ENCODE measurements at places on chromosomes 12 and 14.

- DNase-seq = no peak
Measured at GRCh38 chr12:93247313-93247991, 130.3 kb upstream of the NUDT4 start.

- no peak for DNase-seq
Measured at GRCh38 chr12:49547090-49547690, 8.4 kb downstream of the KCNH3 start.

GRCh38 chr14:103109535-103110441 lies 13.5 kb upstream of the TNFAIP2 start:
- DNase-seq = no peak

DNA sequence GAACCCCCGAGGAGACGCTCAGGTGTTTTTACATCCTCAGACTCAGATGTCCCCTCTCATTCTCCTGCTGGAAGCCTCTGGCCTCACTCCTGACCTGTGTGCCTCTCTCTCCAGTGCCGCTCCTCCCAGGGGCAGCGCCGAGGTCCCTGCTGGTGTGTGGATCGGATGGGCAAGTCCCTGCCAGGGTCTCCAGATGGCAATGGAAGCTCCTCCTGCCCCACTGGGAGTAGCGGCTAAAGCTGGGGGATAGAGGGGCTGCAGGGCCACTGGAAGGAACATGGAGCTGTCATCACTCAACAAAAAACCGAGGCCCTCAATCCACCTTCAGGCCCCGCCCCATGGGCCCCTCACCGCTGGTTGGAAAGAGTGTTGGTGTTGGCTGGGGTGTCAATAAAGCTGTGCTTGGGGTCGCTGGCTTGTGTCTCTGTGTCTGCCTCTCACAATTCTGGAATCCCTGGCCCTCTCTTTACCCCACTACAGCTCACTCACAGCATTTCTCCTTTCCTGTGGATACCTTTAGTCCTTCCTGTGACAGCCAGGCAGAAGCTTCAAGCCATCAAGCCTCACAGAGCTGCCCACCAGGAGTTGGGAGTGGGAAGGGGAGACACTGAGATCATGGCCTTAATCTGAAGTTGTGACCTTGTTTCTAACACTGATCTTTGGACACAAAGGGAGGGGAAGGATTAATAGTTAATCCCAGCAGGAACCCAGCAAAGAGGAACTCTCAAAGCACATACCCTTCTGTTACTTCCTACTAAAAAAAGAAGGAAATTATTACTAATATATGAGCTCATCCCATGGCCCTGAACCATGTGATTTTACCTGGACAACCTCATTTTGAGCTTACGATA lies 1.1 kb upstream of the SOAT2 start:
- DNase-seq = no peak

GRCh38 chr14:105836730-105837129 lies 310.3 kb downstream of the TMEM121 start:
- DNase-seq = no peak

DNA sequence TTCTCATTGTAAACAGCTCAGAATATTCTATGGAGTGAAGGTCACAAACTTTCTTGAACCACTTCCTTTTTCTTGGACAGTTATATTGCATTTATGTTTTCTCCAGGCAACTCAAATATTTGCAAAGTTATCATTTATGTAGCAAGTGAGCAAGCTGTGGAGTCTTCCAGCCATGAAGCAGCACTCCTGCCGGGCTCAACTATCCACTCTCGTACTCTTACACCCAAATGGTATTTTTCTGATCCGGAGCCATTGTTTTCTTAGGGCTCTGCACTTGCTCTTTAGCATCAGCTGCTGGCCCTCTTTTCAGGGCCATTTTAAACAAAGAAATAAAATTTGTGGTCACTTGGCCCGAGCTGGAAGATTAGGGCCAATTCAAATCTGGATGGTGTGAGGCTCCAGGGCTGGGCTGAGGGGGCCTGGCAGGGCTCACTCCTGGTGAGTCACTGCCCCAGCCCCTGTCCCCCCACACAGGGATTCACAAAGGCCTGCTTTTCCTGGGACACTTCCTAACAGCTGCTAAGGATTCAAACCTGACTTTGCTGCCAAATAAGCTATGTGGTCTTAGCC lies 19.7 kb downstream of the SYNE3 start:
- DNase-seq = no peak

DNA sequence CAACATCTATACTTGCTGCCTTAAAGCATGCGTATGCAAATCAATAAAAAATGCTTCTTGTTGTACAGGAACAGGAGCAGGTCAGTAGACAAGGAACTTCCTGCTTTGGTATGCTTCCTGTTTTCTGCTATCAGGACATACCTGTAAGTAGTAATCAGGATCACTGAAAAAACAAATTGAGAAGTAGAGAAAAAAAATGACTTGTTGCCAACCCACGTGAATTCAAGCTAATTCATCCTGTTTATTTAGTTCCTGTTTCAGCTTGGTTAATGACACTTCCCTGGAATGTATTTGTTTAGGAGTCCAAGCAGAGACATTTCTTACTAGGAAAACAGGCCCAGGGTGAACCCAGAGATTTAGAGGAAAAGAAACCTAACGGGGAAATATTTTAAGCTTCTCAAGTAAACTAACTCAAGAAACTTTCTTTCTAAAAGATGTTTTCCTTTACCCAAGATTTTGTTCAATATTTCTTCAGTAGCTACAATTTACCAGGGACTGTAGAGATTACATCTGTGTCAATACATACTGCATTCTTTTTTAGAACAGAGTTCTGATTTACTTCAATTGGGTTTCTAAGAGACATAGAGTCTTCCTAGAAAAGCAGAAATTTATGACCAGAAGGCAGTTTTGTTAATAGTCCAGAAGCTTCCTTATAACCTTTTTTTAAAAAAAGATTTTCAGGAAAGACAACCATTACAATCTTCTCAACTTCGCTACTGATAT lies 124.2 kb downstream of the PAWR start:
- no peak for DNase-seq

GRCh38 chr12:40566271-40566670 lies 126.0 kb upstream of the CNTN1 start:
- DNase-seq = no peak

GRCh38 chr14:55411426-55412389 lies at the start of gene ATG14:
Gene ATG14, minus strand, starts transcription at chr14:55411830. Its CDS starts 8 bp downstream, at chr14:55411822.
- DNase-seq = no peak

- no peak for DNase-seq
Measured at GRCh38 chr12:57131896-57132744, 3.8 kb downstream of the LRP1 start.

DNA sequence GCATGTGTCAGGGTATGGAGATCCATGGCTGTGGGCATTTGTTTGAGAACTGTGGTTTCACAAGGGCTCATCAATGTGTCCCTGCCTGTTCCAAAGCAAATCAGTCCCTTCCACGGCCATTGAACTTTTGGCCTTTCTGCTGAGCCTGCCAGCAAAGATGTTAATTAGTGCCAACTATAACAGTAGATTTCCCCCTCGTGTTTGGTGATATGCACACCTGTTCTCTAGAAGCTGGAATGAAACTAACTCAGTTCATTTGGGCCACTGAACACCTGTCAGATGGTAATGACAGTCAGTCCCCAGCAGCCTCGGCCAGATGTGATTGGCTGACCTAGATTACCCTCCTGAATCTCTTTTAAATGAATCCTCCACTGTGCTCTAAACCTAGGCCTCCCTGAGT lies 43.2 kb downstream of the IRAK3 start:
- no peak for DNase-seq

- DNase-seq = no peak
Measured at GRCh38 chr12:2618291-2618995, 176.3 kb upstream of the FKBP4 start.

DNA sequence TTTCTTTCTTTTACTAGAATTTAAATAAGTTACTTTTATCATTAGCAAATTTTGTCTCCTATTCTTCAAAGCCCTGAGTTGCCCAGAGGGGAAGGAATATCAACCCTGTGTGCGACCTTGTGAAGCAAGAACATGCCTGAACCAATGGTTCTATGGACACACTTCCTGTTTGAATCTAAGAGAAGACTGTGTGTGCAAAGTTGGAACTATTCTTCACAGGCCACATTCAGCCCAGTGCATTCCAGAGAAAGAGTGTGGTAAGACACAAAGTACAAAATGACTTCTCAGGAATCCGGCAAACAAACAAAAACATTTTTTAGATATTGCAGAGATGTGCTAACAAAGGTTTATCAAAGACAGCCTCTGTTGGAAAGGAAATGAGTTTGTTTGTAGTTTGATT lies 90.8 kb upstream of the PTPRQ start:
- DNase-seq = no peak

DNA sequence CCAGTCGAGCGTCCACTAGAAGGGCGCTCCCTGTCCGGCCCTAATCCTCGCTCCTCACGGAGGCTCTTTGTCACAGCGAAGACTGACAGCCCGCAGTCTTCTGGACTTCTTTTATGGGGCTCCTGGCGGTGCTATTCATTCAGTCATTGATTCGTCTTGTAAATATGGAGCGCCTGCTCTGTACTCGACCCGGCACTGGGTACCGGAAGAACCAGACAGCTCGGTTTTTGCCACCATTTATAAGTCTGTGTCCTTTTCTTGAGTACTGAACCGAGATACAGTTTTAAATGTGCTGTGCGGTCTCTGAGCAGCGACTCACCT lies 570 bp downstream of the DMAC2L start:
- DNase-seq = no peak

- DNase-seq = no peak
Measured at GRCh38 chr14:60926002-60926401, 54.9 kb downstream of the TRMT5 start.

DNA sequence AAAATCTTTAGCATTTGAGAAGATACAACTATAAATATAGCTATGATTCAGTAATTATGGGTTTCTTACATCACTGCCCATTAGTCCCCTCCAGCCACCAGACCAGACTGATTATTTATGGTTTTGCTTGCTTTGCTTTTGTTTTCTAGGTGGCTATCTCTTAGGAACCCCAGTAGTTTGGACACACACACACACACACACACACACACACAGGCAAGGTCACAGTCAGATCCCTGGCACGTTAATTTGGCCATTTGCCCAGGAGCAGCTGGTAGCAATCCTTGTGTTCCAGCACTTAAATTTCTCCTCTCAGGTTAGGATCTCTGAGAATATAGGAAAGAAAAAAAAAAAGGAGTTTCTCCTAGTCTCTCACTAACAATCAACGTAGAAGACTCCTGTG lies 90.2 kb upstream of the RESF1 start:
- DNase-seq = no peak

DNA sequence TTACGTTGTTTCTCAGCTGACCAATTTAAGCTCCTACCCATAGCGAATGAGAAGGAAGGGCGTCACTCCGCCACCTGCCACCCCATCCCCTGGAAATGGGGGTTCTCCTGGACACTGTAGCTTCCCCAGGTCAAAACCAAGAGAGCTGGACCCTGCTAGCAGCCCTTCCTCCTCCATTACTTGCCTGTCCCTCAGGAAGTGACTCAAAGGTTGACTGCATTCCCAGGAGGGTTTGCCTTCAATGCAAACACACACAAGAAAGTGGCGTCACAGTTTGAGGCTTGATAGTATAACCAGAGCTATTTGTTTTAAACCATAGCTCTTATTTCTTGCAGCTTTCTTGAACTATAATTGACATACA lies 79.1 kb downstream of the KCNK13 start:
- no peak for DNase-seq

DNA sequence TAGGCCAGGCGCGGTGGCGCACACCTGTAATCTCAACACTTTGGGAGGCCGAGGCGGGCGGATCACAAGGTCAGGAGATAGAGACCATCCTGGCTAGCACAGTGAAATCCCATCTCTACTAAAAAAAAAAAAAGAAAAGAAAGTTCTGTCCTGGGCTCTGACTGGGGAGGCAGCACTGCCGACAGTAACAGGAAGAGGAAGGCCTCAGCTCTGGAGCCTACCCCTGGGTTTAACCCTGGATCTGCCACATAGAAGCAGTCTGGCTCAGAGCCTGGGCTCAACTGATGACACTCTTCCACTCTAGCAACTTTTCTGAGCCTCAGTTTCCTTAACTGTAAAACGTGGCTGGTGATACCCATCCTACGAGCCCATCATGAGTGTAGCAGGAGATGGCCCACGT lies 60.5 kb downstream of the ACTN1 start:
- DNase-seq = no peak

DNA sequence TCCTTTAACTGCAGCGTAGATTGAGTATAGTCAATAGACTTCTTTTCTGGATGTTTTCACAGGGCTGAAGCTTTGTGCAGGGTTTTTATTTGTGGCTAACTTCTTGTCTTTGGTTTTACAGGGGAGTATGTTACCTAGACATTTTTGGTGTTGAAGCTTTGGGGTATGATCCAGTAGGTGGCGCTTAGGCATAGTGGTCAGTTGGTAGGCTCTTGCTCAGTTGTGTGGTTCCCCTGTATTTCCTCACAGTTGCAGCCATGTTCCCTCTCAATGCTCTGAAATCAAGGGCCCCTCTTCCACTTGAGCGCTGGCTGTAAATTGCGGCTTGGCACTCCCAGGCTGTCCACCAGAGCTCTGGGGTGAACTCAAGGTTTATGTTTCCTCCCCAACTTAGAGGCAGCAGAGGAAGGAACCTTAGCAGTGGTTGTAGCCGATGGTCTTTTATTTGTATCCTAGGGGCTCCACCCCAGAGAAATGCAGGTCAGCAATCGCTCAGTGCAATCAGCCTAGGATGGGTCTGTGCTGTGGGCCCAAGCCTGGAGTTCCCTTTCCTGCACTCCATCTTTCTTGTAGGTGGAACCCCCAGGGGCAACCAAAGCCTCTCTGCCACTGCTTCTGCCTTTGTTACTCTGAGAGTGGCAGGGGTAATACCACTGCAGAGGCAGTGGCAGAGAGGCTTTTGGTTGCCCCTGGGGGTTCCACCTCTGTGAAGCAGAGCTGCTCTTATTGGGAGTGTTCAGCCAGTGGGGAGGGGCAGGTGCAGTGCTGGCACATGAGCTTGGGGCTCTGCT lies 55.1 kb downstream of the CMAS start:
- DNase-seq = no peak

GRCh38 chr14:76736514-76736913 lies 24.8 kb upstream of the VASH1 start:
- DNase-seq = no peak

- no peak for DNase-seq
Measured at GRCh38 chr12:89472508-89472907, 52.1 kb downstream of the GALNT4 start.

- DNase-seq = no peak
Measured at GRCh38 chr12:70664465-70664881, 27.2 kb upstream of the PTPRB start.

DNA sequence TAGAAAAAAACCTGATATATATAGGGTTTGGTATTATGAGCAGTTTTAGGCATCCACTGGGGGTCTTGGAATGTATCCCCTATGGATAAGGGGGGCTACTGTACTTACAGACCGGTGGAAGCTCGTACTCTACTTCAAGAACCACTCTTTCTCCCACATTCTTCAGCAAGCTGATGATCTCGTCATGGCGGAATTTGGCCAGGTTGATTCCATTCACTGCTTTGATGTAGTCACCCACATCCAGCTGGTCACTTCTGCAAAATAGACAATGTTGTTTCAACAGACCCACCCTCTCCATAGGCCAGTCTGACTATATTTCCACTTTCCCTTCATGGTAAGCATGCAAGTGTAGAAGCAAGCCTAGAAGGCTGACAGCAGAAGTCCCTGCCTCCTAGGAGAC lies 139.9 kb downstream of the GRIP1 start:
- no peak for DNase-seq

DNA sequence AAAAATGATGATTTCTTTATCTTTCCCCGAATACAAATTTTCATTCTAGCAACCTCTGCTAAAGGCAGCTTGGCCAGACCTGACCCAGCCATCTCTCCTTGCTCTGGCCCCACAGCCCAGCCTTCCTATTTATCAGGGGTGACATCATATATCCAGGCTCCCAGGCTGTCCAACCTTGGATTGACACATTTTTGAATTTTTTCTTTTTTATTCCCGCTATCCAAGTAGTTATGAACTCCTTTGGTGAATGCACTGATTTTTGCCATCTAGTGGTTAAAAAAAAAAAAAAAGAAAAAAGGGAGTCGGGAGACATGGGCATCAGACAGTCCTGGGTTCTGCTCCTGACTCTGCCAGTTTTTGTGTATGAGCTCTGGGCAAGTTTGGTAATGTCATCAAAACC lies 120.5 kb downstream of the PTPN11 start:
- no peak for DNase-seq

All from GOT3 (cell line).